H7 (cell line): ENCODE measurements at places on chromosomes 3 and 15. TPM values are rescaled to one million over a fixed set of nuclear protein-coding genes. Genes with fewer than 3 reads are reported as not detected.

CCK gene
- 0.14 TPM in 1 of 2 replicates, not detected in the other for total RNA-seq

PGBD4 gene
- total RNA-seq = 0.55 and 0.69 TPM in 2 replicates

P2RY14 gene
- not detected in 2 replicates for total RNA-seq

STX19 gene
- total RNA-seq = not detected in 2 replicates

ONECUT1 gene
- total RNA-seq = 8.0 and 25.0 TPM in 2 replicates

IQCH gene
- total RNA-seq = 1.3 and 2.2 TPM in 2 replicates

GRCh38 chr3:16767006-16767405 lies 117.7 kb upstream of the PLCL2 start:
- peak; percentile 47 for DNase-seq

GRCh38 chr3:8625991-8626390 lies 18.6 kb downstream of the SSUH2 start:
- no peak for DNase-seq

- DNase-seq = no peak
Measured at GRCh38 chr3:185366913-185367312, 4.0 kb downstream of the MAP3K13 start.

- DNase-seq = no peak
Measured at GRCh38 chr3:129686941-129687340, 80.5 kb upstream of the PLXND1 start.

- DNase-seq = no peak
Measured at GRCh38 chr3:143896486-143896885, 48.2 kb upstream of the SLC9A9 start.

GRCh38 chr15:75790631-75791336 lies 52.5 kb upstream of the UBE2Q2 start:
- DNase-seq = no peak

DNA sequence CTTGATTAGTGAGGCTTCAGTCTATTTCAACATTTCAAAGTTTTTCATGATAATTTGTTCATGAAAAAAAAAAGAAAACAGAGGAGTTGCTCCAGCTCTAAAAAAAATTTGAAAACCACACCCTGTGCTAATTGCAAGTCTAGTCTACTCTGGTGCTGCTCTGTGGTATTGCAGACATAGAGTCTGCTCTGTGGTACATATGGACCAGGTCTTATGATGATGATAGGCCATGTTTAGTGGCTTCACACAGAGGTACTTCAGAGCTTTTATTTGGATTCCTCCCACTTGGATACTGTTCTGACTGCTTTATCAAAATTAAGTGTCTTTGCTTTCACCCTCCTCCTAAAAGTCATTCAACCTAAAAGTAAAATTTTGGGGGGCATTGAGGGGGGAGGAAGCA lies 160.8 kb downstream of the ALCAM start:
- DNase-seq = no peak

GRCh38 chr3:14378415-14378814 lies 24.0 kb upstream of the SLC6A6 start:
- DNase-seq = no peak

DNA sequence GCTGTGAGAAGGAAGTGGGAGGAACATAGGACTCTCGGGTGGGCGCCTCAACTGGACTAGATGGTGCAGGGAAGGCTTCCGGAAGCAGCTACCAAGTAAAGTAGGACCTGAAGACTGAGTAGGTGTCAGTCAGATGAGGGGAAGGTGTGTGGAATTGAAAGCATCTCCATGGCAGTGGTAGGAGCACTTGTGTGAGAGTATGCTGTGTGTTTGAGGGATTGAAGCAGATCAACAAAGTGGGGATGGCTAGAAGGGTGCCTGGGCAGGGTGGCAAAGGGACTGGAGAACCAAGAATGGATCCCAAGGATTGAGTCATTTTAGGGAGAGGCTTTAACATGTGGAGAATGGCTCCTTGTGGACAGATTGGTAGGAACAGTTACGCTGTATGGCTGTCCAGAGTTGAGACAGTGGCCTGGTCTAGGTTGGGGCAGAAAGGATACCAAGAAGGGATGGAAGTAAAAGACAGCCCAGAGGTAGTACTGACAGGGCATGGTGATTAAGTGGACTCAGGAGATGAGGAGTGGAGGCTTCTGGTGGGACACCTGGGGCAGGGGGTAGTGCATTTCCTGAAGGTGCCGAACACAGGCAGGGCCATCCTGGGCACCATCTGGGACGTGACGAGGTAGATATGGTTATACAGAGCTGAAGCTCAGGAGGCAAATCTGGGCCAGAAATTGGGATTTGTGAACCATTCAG lies 1.5 kb downstream of the UQCC5 start:
- DNase-seq = no peak

- DNase-seq = no peak
Measured at GRCh38 chr3:135083179-135083578, 288.1 kb downstream of the EPHB1 start.

GRCh38 chr3:141011997-141012262 lies 39.2 kb upstream of the SPSB4 start:
- DNase-seq = no peak
